Neural crest cell (in vitro differentiated cells): ENCODE measurements at places on chromosomes 3 and 15. TPM values are rescaled to one million over a fixed set of nuclear protein-coding genes. Genes with fewer than 3 reads are reported as not detected.

GRCh38 chr15:77723756-77724155, 91.0 kb upstream of the LINGO1 start:
- no peaks in the 10 kb centered on the region for H3K27me3 ChIP-seq
- H3K4me1 ChIP-seq, result no peaks in the 10 kb centered on the region
- H3K27ac ChIP-seq, result no peak overlapping the region
- no peak overlapping the region for H3K4me3 ChIP-seq

- DNase-seq, result no peak
- no peaks in the 10 kb centered on the region for H3K27me3 ChIP-seq
- no peak overlapping the region for H3K27ac ChIP-seq
- H3K4me3 ChIP-seq, result no peak overlapping the region
- H3K36me3 ChIP-seq, result no peaks in the 10 kb centered on the region
Observed at GRCh38 chr3:10286133-10286524, 6.6 kb downstream of the GHRL start.

The ITGB5 gene
- total RNA-seq, result 66.1 and 81.9 TPM in 2 replicates

GRCh38 chr3:184352897-184353545, 8.4 kb downstream of the CLCN2 start:
- H3K36me3 ChIP-seq, result peaks cover 13% of the 10 kb centered on the region
- no peak overlapping the region for H3K27ac ChIP-seq
- no peak for DNase-seq
- H3K4me1 ChIP-seq, result peaks cover 30% of the 10 kb centered on the region
- no peak overlapping the region for H3K4me3 ChIP-seq
